HFFc6 (cell line): ENCODE measurements at places on chromosomes 3 and 15. TPM values are rescaled to one million over a fixed set of nuclear protein-coding genes. Genes with fewer than 3 reads are reported as not detected.
A peak's percentile ranks its signal among the peaks of the same experiment; 100 is the strongest.

Gene C3orf20
- not detected in 3 replicates for total RNA-seq

Gene SEMA3G
- total RNA-seq: not detected in 3 replicates

Gene IL17RC
- total RNA-seq: 19.9 to 31.1 TPM (median 28.1 TPM) in 3 replicates

Gene FOXB1
- not detected in 3 replicates for total RNA-seq

Gene SCN11A
- total RNA-seq: not detected in 2 replicates

Gene LCMT2
- total RNA-seq: 5.7 to 9.4 TPM (median 7.4 TPM) in 3 replicates

DNA sequence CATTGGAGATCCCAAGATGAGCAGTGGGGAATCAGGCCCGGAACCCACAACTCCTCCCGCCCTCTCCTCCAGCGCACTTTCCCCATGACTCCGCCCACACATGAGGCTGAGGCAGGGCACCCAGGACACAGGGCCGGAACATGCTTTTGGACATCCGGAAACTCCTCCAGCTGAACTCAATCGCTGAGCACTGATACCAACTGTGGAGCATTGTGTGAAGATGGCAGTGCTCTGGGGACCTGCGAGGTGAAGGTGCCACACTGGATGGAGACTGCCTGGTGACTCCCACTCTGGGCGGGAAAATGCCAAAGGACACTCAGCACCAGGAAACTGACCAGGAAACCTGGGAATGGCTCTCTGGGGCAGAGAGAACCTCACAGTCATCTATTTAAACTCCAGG, 189.1 kb downstream of the FAM43A start:
- H3K4me1 ChIP-seq: peaks cover 29% of the 10 kb centered on the region
- H3K27ac ChIP-seq: no peak overlapping the region
- H3K36me3 ChIP-seq: 0 out of 2 replicates have a peak, but pooled peaks cover 5% of the 10 kb centered on the region
- peaks cover 20% of the 10 kb centered on the region for H3K27me3 ChIP-seq
- no peak overlapping the region for H3K4me3 ChIP-seq

DNA sequence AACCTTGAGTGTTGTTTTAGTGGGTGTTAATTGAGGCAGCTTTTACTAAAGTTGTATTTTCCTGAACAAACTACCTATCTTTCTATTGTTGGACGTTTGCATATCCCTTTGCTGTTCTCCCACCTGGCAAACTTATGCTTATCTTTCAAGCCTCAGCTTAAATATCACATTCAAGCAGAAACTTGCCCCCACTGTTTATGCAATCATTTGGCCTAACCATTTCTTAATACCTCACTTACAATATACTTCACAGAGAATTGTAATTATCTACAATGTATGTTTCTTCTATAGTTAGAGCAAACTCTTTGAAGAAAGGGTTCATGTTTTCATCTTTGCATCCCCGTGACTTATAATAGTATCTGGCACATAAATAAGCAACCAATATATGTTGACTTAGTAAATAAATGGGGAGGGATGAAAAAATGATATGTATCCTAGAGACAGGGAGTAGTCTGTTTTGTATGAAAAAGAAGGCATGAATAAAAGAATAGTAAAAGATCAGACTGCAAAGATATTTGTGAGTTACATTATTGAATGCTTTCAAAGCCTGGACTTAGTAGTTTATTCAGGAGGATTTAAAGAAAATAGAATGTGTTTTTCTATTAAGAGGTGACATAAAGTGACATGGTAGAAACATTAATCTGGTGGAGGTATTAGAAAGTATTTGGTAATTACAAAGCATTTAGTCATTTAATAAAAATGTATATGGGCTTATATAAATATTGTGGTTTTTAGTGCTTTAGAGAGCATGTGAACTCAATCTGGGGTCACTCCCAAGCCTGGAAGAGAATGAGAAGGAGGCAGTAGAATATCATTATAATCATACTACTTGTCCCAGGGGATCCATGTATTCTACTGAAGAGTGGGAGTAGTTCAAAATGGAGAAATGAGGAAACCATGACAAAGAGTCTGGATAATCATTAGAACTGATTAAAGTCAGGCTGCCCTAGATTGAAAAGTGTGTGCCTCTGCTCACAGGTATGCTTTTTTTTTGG, 60.0 kb upstream of the DCBLD2 start:
- no peak overlapping the region for H3K27ac ChIP-seq
- peak; percentile 43 for DNase-seq
- H3K4me3 ChIP-seq: no peak overlapping the region
- peaks cover 2% of the 10 kb centered on the region; the same call in 1 of the 2 replicates for H3K27me3 ChIP-seq
- H3K4me1 ChIP-seq: peaks cover 12% of the 10 kb centered on the region

- H3K4me3 ChIP-seq: no peak overlapping the region
- H3K4me1 ChIP-seq: peaks cover 21% of the 10 kb centered on the region
- H3K27me3 ChIP-seq: no peaks in the 10 kb centered on the region; the same call in 1 of the 2 replicates
- no peak overlapping the region for H3K27ac ChIP-seq
- DNase-seq: no peak
- no peaks in the 10 kb centered on the region for H3K36me3 ChIP-seq
Measured at GRCh38 chr3:155184011-155184410, 103.9 kb downstream of the MME start.

- H3K4me1 ChIP-seq: peaks cover 12% of the 10 kb centered on the region
- H3K4me3 ChIP-seq: no peak overlapping the region
- no peak overlapping the region for H3K27ac ChIP-seq
Measured at GRCh38 chr3:120454076-120454689, 3.4 kb upstream of the FSTL1 start.

GRCh38 chr15:85727068-85727467, 67.7 kb downstream of the KLHL25 start:
- peak; percentile 24 for DNase-seq
- H3K27me3 ChIP-seq: peaks cover 1% of the 10 kb centered on the region; the same call in 1 of the 2 replicates
- peak overlapping the region; percentile 46 for H3K27ac ChIP-seq
- H3K36me3 ChIP-seq: peaks cover 34% of the 10 kb centered on the region
- no peak overlapping the region for H3K4me3 ChIP-seq

- no peak overlapping the region for H3K4me3 ChIP-seq
- peaks cover 3% of the 10 kb centered on the region; the same call in 1 of the 2 replicates for H3K27me3 ChIP-seq
- H3K4me1 ChIP-seq: peaks cover 36% of the 10 kb centered on the region
- no peaks in the 10 kb centered on the region for H3K36me3 ChIP-seq
Measured at GRCh38 chr3:39721076-39721475, 88.3 kb upstream of the MYRIP start.

DNA sequence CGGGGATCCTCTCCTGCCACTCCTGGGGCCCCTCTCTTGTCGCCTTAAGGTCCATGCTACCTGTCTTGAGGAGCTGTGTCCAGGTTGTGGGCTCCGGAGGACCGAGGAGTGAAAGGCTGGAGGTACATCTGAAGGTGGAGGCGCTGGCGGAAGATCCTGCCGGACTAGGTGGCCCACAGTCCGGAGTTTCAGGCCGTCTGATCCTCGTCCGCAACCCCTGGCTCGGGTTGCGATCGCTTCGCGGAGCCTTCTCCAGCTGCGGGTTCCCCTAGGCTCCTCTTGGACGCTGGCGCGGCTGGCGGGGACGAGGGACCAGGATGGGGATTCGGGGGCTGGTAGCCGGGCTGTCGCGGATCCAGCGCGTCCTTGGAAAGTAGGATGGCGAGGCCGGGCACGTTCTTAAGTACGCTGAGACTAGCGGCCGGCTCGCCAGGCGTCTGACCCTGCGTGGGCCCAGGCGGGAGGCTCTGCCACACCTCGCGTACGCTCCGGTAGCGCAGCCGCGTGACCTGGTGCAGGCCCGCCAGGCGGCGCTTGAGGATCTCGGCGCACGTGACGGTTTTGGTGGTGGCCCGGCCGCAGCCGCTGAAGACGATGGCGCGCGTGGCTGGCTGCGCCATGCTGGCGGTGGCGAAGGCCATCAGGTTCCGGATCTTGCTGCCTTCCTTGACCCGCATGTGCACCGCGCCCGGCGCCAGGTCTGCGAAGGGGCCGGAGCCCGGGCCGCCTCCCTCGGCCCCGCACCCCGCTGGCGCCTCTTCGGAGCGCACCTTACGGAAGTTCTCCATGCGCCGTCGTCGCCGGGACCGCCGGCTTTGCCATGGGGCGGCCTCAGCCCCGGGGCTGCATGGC, 550 bp downstream of the RPP25 start:
- H3K4me3 ChIP-seq: no peak overlapping the region
- no peaks in the 10 kb centered on the region for H3K36me3 ChIP-seq
- H3K27ac ChIP-seq: no peak overlapping the region
- H3K27me3 ChIP-seq: peaks cover 14% of the 10 kb centered on the region
- no peak for DNase-seq

DNA sequence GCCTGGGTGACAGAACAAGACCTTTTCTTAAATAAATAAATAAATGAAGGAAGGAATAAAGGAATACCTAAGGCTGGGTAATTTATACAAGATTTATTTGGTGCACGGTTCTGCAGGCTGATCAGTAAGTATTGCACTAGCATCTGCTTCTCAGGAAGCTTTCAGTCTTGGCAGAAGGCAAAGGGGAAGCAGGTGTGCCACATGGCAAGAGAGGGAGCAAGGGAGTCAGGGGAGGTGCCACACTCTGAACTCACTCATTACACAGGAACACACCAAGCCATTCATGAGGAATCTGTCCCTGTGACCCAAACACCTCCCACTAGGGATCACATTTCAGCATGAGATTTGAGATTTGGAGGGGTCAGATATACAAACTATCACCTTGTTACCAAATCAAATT, 56.4 kb downstream of the PRKCI start:
- no peak for DNase-seq
- H3K4me3 ChIP-seq: no peak overlapping the region
- no peak overlapping the region for H3K27ac ChIP-seq
- H3K36me3 ChIP-seq: peaks cover 38% of the 10 kb centered on the region
- H3K4me1 ChIP-seq: peaks cover 24% of the 10 kb centered on the region

GRCh38 chr3:90180543-90180942, 1073.1 kb downstream of the EPHA3 start:
- no peak overlapping the region for H3K27ac ChIP-seq
- no peak for DNase-seq
- no peak overlapping the region for H3K4me3 ChIP-seq
- no peaks in the 10 kb centered on the region for H3K4me1 ChIP-seq
- peaks cover 3% of the 10 kb centered on the region; the same call in 1 of the 2 replicates for H3K27me3 ChIP-seq

- peaks cover 4% of the 10 kb centered on the region for H3K27me3 ChIP-seq
- H3K4me3 ChIP-seq: no peak overlapping the region
- H3K36me3 ChIP-seq: no peaks in the 10 kb centered on the region
- DNase-seq: no peak
- H3K4me1 ChIP-seq: no peaks in the 10 kb centered on the region
Measured at GRCh38 chr3:30943206-30943605, 48.7 kb upstream of the GADL1 start.

DNA sequence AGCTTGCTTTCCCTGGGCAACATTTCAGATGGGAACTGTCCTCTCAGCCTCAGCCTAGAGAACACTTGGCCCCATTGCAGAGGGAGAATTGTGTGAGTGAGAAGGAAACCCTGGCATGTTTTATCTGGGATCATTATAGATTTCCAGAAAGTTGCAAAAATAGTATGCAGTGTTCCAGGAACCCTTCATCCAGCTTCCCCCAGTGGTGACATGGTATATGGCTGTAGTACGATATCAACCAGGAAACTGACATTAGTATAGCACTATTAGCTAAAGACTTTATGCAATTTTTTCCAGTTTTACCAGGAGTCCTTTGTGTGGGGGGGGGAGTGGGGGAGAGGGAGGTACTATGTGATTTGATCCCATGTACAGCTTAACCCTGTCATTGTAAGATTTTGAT, 166.2 kb upstream of the KBTBD8 start:
- no peak overlapping the region for H3K27ac ChIP-seq
- H3K36me3 ChIP-seq: no peaks in the 10 kb centered on the region
- DNase-seq: no peak
- H3K27me3 ChIP-seq: peaks cover 9% of the 10 kb centered on the region
- no peak overlapping the region for H3K4me3 ChIP-seq

GRCh38 chr3:30020380-30020779, 586.0 kb upstream of the TGFBR2 start:
- no peaks in the 10 kb centered on the region for H3K4me1 ChIP-seq
- no peaks in the 10 kb centered on the region for H3K36me3 ChIP-seq
- H3K4me3 ChIP-seq: no peak overlapping the region
- no peak overlapping the region for H3K27ac ChIP-seq
- H3K27me3 ChIP-seq: no peaks in the 10 kb centered on the region

GRCh38 chr15:71508081-71508682, 302.2 kb upstream of the NR2E3 start:
- 0 out of 2 replicates have a peak, but pooled peaks cover 6% of the 10 kb centered on the region for H3K36me3 ChIP-seq
- no peak for DNase-seq
- no peaks in the 10 kb centered on the region for H3K4me1 ChIP-seq
- H3K27ac ChIP-seq: no peak overlapping the region
- peaks cover 1% of the 10 kb centered on the region; the same call in 1 of the 2 replicates for H3K27me3 ChIP-seq

- H3K36me3 ChIP-seq: no peaks in the 10 kb centered on the region
- H3K4me3 ChIP-seq: no peak overlapping the region
- H3K4me1 ChIP-seq: peaks cover 9% of the 10 kb centered on the region
- peak; percentile 58 for DNase-seq
- no peaks in the 10 kb centered on the region for H3K27me3 ChIP-seq
Measured at GRCh38 chr3:54427941-54428871, 305.9 kb downstream of the CACNA2D3 start.

GRCh38 chr15:77347197-77347596, 72.7 kb downstream of the PEAK1 start:
- peak overlapping the region; percentile 57; the same call in 1 of the 2 replicates for H3K27ac ChIP-seq
- peak overlapping the region; percentile 21; the same call in 1 of the 2 replicates for H3K4me3 ChIP-seq
- peaks cover 4% of the 10 kb centered on the region; the same call in 1 of the 2 replicates for H3K27me3 ChIP-seq
- no peak for DNase-seq

DNA sequence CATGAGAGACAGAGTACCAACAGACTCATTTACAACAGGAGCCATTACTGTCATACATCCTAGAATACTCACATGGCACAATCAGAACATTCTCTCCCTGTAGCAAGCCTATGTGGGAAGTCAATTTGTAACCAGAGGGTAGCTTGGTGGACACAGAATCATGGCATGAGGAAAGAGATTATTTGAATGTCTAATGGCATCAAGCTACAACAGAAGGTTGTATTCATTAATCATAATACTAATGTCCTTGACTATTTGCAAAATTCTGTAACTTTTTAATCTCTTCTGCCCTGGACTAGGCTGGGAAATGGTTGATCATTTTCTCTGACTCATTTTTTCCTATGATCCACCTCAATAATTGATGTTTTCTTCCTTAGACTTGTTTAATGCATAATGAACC, 345.2 kb upstream of the IL12A start:
- no peak for DNase-seq
- no peak overlapping the region for H3K27ac ChIP-seq
- no peaks in the 10 kb centered on the region for H3K27me3 ChIP-seq
- peaks cover 4% of the 10 kb centered on the region; the same call in 1 of the 2 replicates for H3K36me3 ChIP-seq
- no peak overlapping the region for H3K4me3 ChIP-seq
- H3K4me1 ChIP-seq: peaks cover 16% of the 10 kb centered on the region

- peak; percentile 60 for DNase-seq
- H3K36me3 ChIP-seq: peaks cover 32% of the 10 kb centered on the region; the same call in 1 of the 2 replicates
- H3K27me3 ChIP-seq: no peaks in the 10 kb centered on the region; the same call in 1 of the 2 replicates
- peak overlapping the region; percentile 34 for H3K4me3 ChIP-seq
Measured at GRCh38 chr15:41022487-41023090, 69.3 kb downstream of the CHAC1 start.

DNA sequence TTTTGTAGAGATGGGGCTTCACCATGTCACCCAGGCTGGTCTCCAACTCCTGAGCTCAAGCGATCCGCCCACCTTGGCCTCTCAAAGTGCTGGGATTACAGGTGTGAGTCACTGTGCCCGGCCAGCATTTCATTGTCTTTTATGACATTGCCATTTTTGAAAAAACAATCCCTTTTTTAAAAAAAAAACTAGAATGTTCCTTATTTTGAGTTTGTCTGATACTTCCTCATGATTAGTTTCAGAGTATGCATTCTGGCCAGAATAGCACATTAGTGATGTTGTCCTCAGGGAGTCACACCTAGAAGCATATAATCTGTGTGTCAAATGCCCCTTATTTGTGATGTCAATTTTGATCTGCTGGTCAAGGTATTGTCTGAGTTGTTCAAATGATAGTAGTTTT, 21.2 kb upstream of the NMD3 start:
- H3K36me3 ChIP-seq: no peaks in the 10 kb centered on the region
- no peak overlapping the region for H3K27ac ChIP-seq
- no peaks in the 10 kb centered on the region; the same call in 1 of the 2 replicates for H3K27me3 ChIP-seq
- no peak overlapping the region for H3K4me3 ChIP-seq

- H3K27me3 ChIP-seq: peaks cover 2% of the 10 kb centered on the region
- peaks cover 4% of the 10 kb centered on the region for H3K36me3 ChIP-seq
- no peak for DNase-seq
- no peaks in the 10 kb centered on the region for H3K4me1 ChIP-seq
- H3K4me3 ChIP-seq: no peak overlapping the region
Measured at GRCh38 chr15:65259367-65259797, 27.3 kb downstream of the PARP16 start.
